ENCODE measurements at places on chromosomes 12 and 14.

DNA sequence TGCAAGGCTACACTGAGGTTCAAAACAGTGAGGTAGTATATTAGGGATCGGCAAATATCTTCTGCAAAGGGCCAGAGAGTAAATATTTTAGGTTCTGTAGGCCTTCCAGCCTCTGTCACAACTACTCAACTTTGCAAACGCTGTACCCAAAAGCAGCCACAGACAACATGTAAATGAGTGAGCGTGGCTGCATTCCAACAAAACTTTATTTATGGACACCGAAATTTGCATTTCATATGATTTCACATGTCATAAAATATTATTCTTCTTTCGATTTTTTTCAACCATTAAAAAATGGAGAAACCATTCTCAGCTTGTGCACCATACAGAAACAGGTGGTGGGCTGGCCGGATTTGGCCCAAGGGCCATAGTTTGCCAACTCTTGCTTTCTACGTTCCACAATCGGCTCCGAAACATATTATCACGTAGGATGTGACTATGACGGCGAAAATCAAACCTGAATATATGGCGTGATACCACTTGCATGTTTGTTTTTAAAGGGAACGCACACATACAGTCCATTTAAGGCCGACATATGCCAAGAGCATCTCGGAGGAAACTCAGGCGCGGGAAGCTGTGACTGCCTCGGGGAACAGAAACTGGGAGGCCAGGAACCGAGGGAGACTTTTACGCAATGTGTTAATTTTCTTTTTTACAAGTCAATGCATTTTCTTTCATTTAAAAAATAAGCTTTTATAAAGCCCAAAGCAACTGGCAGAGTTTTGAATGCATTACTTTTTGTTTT, 7.1 kb downstream of the NCOR2 start:
- no peak for DNase-seq
- H3K4me1 ChIP-seq = peaks cover 3% of the 10 kb centered on the region
- no peak overlapping the region for H3K27ac ChIP-seq
- no peak overlapping the region for H3K4me3 ChIP-seq

GRCh38 chr12:56805355-56805754, 42.2 kb downstream of the HSD17B6 start:
- no peaks in the 10 kb centered on the region for H3K27me3 ChIP-seq
- no peak for DNase-seq
- H3K4me1 ChIP-seq = no peaks in the 10 kb centered on the region
- no peaks in the 10 kb centered on the region for H3K36me3 ChIP-seq
- no peak overlapping the region for H3K27ac ChIP-seq

GRCh38 chr14:63993992-63994391, 141.2 kb downstream of the SYNE2 start:
- no peak overlapping the region for H3K27ac ChIP-seq
- no peaks in the 10 kb centered on the region for H3K27me3 ChIP-seq
- H3K4me3 ChIP-seq = no peak overlapping the region
- no peak for DNase-seq
- H3K36me3 ChIP-seq = peaks cover 30% of the 10 kb centered on the region

DNA sequence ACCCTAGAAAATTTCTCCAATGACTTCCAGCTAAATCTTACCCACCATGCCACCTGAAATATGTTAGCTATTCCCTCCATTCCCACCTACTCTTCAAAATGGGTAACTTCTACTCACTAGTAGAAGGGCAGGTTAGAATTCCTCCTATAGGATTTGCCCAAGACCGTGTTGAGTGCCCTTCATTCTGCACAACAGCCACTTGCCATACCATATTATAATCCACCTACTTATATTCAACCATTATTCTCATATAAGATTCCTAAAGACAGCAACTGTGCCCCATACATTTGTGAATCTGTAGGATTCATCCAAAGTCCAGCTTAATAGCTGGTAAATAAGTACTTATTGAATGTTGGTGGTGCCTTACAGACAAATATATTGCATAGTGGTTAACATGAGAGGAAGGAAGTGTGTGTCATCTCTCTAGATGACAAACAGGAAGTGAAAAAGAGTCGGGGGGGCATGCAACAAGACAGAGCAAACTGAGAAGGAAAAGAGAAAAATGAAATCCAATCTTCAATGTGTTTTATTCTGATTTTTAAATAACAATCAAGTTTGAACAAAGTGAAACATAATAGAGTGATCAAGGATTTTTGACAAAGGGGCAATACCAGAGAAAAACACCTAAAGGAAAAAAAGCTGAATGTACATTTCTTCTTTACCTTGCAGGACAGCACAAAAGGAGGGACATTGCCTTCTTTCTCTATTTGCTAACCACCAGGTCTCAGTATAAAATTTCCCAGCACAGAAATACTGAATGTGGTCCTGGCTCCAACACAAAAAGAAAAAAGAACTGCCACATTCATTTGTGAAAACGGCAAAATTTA, 389.3 kb upstream of the USP15 start:
- no peak for DNase-seq
- peaks cover 3% of the 10 kb centered on the region for H3K4me1 ChIP-seq
- H3K27ac ChIP-seq = no peak overlapping the region
- H3K27me3 ChIP-seq = no peaks in the 10 kb centered on the region

DNA sequence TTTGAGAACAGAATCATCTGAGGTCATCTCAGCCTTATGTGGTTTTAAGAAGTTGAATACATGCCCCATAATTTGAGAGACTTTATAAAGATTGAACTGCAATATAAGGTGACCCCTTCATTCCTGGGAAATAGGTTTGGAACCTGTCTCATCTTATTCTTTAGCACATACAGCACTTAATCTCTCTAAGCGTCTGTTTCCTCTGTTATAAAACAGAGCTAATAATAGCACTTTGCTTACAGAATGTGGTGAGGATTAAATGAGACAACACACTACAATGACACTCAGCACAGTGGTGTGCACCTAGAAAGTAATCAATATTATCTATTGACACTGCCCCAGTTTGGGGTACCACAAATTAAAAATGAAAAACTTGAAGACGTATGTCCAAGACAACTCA, 102.1 kb downstream of the DUSP6 start:
- H3K4me3 ChIP-seq = no peak overlapping the region
- no peak for DNase-seq
- no peaks in the 10 kb centered on the region for H3K4me1 ChIP-seq
- H3K27ac ChIP-seq = no peak overlapping the region
- H3K36me3 ChIP-seq = no peaks in the 10 kb centered on the region

GRCh38 chr12:128418944-128419343, 152.0 kb downstream of the TMEM132C start:
- H3K4me1 ChIP-seq = no peaks in the 10 kb centered on the region

DNA sequence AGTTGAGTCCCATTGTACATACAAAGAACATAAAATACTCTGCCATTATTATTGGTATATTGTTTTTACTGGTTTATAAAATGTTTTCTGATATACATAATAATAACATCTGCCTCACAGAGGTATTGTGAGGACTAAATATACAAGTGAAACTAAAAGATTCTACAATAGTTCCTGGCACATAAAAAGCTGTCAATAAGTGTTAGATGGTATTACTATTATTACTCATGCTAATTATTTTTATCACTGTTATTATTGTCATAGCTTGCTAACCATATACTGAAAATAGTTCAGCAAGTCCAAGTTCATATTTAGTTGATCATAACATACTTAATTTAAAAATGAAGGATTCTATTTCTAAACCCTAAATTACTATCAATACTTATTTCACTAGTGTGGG, 34.4 kb downstream of the BTG1 start:
- H3K4me1 ChIP-seq = peaks cover 19% of the 10 kb centered on the region
- no peaks in the 10 kb centered on the region for H3K27me3 ChIP-seq
- no peak overlapping the region for H3K4me3 ChIP-seq
- H3K27ac ChIP-seq = no peak overlapping the region
